ENCODE measurements at places on chromosomes 3 and 15. TPM values are rescaled to one million over a fixed set of nuclear protein-coding genes. Genes with fewer than 3 reads are reported as not detected.

The CSNK1G1 gene
- 6.2 TPM for total RNA-seq

- DNase-seq, result no peak
These were observed 187.8 kb downstream of the SHQ1 start for GRCh38 chr3:72660270-72661114.

DNA sequence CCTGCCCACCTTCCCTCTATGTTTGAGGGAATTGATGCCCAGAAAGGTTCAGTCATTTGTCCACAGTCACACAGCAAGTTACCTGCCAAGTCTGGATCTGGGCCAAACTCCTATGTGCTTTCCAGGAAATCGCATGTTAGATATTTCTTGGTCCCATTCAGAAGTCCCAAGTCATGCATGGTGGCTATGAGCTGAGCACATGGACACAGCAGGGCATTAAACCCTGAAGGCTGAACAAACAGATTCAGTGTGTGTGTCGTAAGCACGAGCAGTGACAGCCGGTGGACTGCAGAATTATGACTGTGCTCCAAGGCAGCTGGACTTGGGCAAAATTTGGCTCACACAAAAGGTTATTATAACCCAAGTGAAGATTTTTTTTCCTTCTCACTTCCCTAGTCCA is 11.4 kb upstream of the SLC6A6 start:
- DNase-seq, result peak; percentile 80

DNA sequence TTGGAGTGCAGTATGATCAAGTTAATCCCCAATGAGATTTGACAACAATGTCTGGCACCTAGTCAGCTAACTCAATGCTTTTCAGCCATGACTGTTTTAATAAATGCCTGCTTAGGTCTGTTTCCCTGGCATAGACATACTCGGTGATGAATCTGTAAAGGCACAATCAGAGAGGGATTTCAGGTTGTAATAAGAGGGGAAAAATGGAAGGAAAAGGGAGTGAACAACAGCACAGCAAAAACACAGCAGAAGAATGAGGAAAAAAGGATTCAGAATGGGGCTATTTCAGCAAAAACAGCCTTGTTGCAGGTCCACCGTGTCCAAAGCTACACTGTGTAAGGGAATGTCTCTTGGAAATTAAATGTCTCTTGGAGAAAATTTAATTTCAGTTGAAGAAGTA is 19.3 kb upstream of the CHD2 start:
- DNase-seq, result no peak

The LMOD3 gene
- not detected for total RNA-seq

The SAMD7 gene
- total RNA-seq, result not detected

DNA sequence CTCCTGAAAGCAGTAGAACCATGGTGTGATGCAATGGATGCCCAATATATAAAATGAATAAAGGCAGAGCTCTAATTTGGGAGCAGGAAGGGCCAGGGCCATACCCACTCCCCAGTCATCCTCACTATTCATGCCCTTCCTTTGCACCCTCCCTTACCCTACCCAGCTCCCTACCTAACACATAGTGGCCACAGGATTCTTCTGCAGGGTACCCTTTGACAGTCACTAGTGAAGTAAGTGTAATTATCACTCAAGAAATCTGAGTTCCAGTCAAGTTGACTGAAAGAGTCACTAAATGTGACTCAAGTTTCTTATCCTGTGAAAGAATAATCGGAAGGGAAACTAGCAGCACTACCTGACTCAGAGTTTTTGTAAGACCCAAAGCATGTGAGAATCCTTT is 69.2 kb downstream of the RASA2 start:
- no peak for DNase-seq

The TYRO3 gene
- 1.5 TPM for total RNA-seq

The UTS2B gene
- 0.15 TPM for total RNA-seq

DNA sequence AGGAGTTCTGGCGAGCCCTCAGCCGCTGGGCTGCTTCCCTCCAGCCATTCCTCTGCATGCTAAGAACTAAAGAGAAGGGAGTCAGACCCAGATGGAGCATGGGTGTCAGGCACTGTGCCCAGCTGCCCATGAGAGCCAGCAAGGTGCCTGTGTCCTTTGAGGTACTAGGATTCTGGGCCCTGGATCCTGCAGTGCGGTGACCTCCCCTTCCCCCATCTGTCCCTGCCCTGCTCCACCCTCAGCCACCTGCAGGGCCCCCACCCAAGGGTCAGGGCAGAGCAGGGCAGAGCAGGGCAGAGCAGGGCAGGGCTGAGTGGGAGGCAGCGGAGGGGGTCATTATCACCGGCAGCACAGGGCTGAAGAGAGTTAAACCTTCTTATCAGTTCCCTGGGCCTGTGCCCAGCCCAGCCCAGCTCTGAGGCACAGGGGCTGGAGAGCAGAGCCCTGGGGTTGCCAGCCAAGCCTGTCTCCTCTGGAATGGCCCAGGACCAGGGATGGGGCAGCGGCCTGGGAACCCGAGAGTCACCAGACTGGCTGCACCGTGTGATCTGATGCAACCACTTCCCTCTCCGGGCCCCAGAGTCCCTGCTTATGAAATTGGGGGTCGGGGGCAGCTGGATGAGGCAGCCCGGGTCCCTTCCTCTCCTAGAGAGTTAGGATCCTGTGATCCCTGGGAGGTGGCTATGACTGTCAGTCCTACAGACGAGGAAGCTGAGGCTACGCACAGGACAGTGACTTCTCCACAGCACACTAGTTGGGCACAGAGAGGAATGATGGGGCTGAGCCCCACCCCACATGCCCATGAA is 17.3 kb downstream of the ZDHHC19 start:
- DNase-seq, result peak; percentile 73

DNA sequence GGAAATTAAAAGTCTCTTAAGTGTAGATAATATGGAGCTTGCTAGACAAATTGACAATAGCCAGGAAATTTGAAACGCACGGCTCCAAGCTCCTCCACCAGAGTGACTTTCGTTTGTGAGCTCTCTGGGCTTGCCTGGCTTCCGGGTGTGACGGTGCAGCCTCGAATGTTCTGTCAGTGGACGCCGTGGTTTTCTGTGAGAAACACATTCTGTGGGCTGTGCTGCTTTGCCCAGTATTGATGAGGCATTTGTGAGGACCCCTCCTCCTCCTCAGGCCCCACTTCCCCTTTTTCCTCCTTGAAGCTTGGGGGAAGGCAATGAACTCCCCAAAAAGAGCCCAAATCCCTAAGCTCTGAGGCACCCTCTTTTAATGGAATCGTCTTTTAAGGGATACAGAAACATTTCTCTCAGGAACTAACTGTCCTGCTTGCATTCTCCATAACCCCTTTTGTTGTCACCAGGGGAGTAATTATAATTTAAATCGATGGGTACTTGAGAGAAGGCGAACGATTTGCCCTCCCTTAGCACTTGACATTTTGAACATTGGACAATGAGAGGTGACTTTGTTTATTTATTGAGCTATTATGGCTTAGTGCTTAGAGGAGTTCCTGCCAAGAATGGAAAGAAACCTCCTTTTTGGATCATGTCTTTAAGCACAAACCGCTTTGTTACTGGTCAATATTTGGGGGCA is 40.8 kb downstream of the POLR2M start:
- DNase-seq, result no peak

DNA sequence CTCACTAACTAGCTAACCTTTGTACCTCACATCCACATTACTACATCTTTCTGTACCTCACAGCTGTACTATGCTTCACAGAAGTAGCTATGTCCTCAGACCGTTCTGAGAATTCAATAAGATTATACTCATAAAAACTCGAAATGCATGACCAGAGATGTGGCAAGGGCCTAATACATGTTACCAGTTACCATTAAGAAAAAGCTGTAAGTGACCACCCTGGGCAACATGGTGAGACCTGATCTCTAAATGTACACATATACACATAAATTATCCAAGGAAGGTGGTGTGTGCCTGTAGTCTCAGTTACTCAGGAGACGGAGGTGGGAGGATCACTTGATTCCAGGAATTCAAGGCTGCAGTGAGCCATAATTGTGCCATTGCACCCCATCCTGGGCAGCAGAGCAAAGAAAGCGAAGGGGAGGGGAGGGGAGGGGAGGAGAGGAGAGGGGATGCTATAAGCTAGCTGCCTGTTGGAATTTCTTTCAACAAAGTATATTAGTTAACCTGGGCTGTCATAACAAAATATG is 482.6 kb upstream of the ZNF717 start:
- no peak for DNase-seq

The FOXL2 gene
- 0.10 TPM for total RNA-seq

DNA sequence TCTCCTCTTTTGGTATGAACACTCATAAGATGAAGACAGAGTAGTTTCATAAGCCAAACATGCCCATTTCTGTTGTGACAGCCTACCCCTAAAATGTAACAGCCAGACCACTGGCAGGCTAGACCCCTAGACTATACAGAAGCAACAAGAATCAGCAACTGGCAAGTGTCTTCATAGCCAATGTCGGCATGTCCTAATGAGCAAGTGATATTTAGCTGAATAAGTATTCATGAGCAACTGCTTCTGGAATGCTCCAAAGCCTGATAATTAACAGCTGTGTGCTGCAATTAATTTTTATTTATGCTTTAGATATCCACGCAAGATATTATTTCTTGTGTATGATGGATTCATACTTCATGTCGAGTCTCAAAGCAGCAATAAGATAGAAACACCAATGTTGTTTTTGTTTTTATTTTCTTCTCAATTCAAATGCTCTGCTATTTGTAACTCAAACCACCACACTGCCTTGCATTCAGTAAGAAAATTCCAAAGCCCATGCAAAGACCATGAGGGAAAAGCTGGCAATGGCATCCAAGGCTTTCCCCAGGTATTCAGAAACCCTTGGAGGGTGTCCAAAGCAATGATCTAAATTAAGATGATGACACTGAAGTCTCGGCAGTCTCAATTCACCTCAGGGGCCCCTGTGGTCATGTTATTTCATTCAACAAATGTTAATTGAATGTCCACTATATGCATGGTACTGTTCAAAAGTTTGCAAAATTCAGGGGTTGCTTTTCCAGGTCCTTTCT is 167.7 kb upstream of the NECTIN3 start:
- DNase-seq, result no peak

DNA sequence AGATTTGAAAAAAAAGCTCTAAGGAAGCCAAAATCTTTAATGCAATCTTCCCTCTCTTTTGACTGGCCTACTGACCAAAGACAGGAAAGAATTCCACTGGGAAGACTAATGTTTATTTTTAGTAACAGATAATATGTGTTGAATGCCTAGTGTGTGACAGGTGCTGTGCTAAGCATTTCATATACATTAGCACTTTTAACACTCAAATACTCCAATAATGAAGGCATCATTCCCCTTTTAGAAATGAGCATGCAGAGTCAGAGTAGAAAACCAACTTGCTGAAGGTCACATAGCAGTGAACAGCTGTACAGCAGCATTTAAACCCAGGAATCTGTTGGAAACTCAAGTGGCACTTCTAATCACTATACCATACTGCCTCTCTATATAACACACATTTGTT is 170.6 kb downstream of the MINAR1 start:
- DNase-seq, result no peak

The SI gene
- not detected for total RNA-seq

The TNFSF10 gene
- total RNA-seq, result 45.3 TPM

GRCh38 chr15:52765785-52766184 is 24.4 kb downstream of the ONECUT1 start:
- no peak for DNase-seq

All from left lobe of liver (tissue), 2 donors.